ENCODE measurements at places on chromosomes 2 and 18. TPM values are rescaled to one million over a fixed set of nuclear protein-coding genes. Genes with fewer than 3 reads are reported as not detected.
A peak's percentile ranks its signal among the peaks of the same experiment; 100 is the strongest.

- peaks cover 11% of the 10 kb centered on the region for H3K27me3 ChIP-seq
- no peak overlapping the region for H3K27ac ChIP-seq
- peaks cover 7% of the 10 kb centered on the region for H3K4me1 ChIP-seq
- no peak for DNase-seq
Measured at GRCh38 chr2:111620281-111620680, 263.7 kb downstream of the ANAPC1 start.

GRCh38 chr18:34694591-34695165 lies 15.4 kb upstream of the DTNA start:
- DNase-seq = no peak
- H3K27ac ChIP-seq = no peak overlapping the region
- no peak overlapping the region for H3K4me3 ChIP-seq
- H3K4me1 ChIP-seq = peaks cover 2% of the 10 kb centered on the region
- H3K36me3 ChIP-seq = no peaks in the 10 kb centered on the region

ANO7 gene
- total RNA-seq = 2.1 TPM

SLC9A2 gene
- 0.04 TPM for total RNA-seq

DNA sequence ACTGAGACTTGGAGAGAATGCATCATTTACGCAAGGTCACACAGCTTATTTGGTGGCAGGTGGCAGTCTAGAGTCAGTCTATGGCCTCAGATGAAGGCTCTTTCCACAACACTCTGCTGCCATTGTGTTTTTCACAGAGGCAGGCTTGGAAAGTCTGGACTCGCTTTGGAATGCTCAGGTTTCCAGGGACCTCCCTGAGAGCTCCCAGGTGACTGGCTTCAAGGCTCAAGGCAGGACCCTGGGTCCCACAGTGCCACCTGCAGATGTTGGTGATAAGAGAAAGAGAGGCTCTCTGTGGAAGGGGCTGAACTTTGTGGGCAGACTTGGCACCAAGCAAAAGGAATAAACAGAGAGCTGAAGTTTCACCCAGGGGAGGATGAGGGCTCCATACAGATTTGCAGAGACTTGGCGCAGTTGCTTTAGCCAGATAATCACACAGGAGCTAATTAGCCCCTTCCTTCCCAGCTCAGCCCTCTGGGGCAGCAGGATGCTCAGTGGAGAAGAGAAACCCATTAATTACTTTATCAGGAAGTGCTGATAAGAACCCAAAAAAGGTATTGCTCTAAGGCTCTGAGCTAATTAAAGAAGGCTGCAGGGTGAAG lies 103.5 kb downstream of the LBH start:
- peak overlapping the region; percentile 98 for H3K27ac ChIP-seq
- DNase-seq = peak; percentile 40
- H3K36me3 ChIP-seq = peaks cover 5% of the 10 kb centered on the region
- H3K4me1 ChIP-seq = peaks cover 80% of the 10 kb centered on the region
- no peaks in the 10 kb centered on the region for H3K27me3 ChIP-seq
- no peak overlapping the region for H3K4me3 ChIP-seq

- H3K36me3 ChIP-seq = no peaks in the 10 kb centered on the region
- no peak for DNase-seq
- no peak overlapping the region for H3K27ac ChIP-seq
- peaks cover 22% of the 10 kb centered on the region for H3K27me3 ChIP-seq
Measured at GRCh38 chr2:72108121-72108520, 39.5 kb downstream of the CYP26B1 start.

GRCh38 chr2:95357717-95358280 lies 44.7 kb upstream of the FAHD2A start:
- no peak overlapping the region for H3K4me3 ChIP-seq
- H3K36me3 ChIP-seq = no peaks in the 10 kb centered on the region
- H3K27me3 ChIP-seq = peaks cover 2% of the 10 kb centered on the region

RND3 gene
- not detected for total RNA-seq

DNA sequence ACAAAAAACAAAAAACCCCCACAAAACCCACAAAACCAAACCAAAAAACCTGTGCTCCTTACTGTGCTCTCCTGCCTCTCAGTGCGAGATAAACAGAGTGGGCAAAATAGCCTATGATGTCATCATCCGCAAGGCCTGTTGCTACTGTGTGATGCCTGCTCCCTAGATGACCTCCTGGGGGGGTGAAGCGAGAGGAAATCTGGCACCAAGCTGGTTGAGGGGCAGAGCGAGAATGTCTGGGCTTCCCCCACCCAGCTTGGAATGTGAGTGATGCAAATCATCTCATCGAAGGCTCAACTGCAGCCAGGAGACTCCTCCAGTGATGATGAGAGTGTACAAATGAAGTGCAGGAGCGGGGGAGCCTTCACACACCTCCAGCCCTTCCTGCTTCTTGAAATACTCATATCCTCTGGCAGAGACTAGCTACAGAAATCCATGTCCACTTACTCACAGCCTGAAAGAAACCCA lies 57.7 kb upstream of the MAP4K3 start:
- no peak overlapping the region for H3K4me3 ChIP-seq
- peak; percentile 39 for DNase-seq
- H3K4me1 ChIP-seq = peaks cover 46% of the 10 kb centered on the region
- no peak overlapping the region for H3K27ac ChIP-seq

- no peak for DNase-seq
- H3K36me3 ChIP-seq = no peaks in the 10 kb centered on the region
- H3K27me3 ChIP-seq = peaks cover 17% of the 10 kb centered on the region
- H3K4me3 ChIP-seq = no peak overlapping the region
- no peak overlapping the region for H3K27ac ChIP-seq
Measured at GRCh38 chr2:8850845-8851487, 13.6 kb upstream of the KIDINS220 start.

LINC00305 gene
- total RNA-seq = not detected

TP53I3 gene
- total RNA-seq = 1.2 TPM

- no peak for DNase-seq
- H3K4me1 ChIP-seq = no peaks in the 10 kb centered on the region
- no peak overlapping the region for H3K27ac ChIP-seq
- no peaks in the 10 kb centered on the region for H3K27me3 ChIP-seq
- no peak overlapping the region for H3K4me3 ChIP-seq
Measured at GRCh38 chr18:38421872-38422615, 856.4 kb upstream of the CELF4 start.

PLA2R1 gene
- 0.02 TPM for total RNA-seq

DNA sequence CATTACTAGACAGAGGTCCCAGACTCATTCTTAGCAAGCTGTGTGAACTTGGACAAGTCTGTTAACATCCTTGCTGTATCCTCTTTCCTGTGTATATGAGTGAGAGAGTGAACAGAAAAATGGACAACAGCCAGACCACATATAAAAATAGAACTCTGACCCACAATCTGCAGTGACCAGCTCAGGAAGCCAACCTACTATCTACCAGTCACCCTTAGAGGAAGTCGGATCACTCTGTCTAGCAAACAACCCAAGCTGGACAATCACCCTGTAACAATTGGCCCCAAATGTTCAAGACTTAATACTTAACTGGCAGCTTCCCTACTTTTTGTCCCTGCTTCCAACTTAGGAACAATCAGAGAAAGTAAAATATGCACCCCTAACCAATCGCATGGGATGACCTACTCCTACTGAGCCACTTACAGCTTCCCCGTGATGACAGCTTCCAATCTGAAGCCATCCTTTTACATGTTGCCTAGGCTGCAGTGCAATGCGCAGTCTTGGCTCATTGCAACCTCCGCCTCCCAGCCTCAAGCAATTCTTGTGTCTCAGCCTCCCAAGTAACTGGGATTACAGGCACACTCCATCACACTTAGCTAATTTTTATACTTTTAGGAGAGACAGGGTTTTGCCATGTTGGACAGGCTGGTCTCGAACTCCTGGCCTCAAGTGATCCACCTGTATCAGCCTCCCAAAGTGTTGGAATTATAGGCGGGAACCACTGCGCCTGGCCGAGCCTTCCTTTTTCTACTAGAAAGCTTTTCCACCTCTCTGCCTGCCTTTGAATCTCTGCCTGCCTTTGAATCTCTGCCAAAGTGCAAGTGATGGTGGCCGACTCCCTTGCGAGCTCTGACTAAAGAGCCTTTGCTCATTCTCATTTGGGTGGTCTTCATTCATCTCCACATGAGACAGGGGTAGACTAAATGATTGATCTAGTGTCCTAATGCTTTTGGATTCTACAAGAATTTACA lies 158.3 kb upstream of the NDUFV2 start:
- no peak overlapping the region for H3K27ac ChIP-seq
- no peak overlapping the region for H3K4me3 ChIP-seq
- H3K27me3 ChIP-seq = peaks cover 4% of the 10 kb centered on the region
- H3K4me1 ChIP-seq = no peaks in the 10 kb centered on the region

- no peak overlapping the region for H3K4me3 ChIP-seq
- DNase-seq = no peak
- no peak overlapping the region for H3K27ac ChIP-seq
- no peaks in the 10 kb centered on the region for H3K27me3 ChIP-seq
- peaks cover 48% of the 10 kb centered on the region for H3K36me3 ChIP-seq
Measured at GRCh38 chr2:85377083-85377482, 22.5 kb downstream of the ELMOD3 start.

CRYGC gene
- total RNA-seq = not detected

TWIST2 gene
- not detected for total RNA-seq
